Activated CD4-positive, alpha-beta T cell treated with anti-CD3 and anti-CD28 coated beads for 48 hours (primary cell): ENCODE measurements at places on chromosomes 12 and 14.

DNA sequence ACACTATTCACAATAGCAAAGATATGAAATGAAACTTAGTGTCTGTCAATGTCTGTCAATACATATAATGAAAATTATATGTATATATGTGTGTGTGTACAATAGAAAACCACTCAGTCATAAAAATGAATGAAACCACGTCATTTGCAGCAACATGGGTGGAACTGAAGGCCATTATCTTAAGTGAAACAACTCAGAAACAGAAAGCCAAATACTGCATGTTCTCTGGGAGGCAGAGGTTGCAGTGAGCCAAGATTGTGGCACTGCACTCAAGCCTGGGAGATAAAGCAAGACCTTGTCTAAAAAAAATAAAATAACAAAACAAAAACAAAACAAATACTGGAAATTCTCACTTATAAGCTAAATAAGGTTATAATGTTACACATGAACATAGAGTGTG is 16.7 kb upstream of the E2F7 start:
- DNase-seq, result no peak

DNA sequence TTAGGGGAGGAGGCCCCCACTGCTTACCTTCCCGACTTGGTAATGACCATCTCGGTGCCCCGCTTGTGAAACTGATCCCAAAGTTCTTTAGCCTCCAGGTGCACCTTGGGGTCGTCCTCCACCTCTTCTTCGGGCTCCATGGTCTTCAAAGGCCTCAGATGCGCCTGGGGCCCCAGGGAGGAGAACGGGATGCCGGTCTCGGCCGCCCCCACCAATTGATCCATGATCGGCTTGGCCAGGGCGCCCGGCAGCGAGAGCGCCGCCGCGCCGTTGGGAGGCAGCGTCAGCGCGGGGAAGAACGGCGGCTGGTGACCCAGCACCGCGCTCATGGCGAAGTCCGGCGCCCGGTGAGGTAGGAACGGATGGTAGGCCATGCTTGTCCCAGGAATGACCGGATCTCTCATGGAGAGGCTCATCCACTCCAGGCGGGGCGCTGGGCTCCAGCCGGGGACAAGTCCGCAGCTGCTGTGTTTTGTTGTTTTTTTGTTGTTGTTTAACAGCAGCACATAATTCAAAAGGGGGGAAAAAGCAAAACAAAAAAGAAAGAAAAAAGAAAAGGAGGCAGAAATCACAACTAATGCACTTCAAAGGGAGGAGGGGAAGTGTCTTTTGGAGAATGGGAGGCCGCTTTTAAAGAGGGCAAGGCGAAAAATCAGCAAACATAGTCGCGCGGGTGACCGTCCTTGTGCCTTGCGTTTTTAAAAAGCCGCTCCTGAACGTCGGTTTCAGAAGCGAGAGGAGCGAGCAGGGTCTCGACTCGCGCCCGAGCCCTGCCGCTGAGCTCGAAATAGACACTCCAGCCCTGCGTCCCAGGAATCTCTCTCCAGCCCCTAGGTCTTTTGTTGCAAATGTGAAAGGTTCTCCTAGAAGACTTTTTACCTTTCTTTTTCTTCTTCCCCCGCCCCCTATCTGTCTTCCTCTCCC is 928 bp downstream of the TBX3 start:
- no peak for DNase-seq

DNA sequence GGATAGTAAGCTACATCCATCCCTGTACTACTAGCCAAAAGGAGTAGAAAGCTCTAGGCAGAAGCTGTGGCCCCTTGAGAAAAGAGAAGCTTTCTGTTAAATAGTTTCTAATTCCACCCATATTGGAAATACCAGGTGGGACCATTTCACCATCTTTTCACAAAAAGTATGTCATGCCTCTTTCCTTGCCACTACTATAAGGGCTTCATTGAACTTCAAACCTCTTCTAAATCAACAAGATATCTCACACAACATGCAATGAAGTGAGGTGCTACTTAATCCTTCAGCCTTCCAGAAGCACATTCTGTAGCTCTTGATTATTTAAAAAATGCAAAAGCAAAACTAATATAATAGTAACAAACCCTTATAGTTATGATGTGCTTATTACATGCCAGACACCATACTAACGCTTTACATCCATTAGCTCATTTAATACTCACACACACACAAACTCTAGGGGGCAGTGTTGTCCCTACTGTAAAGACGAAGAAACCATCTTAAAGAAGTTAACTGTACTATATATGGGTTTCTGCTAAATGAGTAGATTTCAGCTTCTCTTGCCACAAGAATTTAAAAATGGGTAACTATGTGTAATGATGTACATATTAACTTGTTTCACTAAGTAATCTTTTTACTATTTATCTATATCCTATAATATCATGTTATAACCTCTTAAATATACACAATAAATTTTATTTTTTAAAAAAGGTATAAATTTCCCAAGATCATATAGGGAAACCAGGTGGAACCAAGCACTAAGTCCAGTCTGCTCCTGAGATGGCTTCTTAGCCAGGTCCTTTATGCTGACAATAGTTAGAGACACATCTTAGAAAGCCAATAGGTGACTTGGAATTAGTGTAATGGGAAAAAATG is 124.4 kb downstream of the RPS29 start:
- peak; percentile 68 for DNase-seq

DNA sequence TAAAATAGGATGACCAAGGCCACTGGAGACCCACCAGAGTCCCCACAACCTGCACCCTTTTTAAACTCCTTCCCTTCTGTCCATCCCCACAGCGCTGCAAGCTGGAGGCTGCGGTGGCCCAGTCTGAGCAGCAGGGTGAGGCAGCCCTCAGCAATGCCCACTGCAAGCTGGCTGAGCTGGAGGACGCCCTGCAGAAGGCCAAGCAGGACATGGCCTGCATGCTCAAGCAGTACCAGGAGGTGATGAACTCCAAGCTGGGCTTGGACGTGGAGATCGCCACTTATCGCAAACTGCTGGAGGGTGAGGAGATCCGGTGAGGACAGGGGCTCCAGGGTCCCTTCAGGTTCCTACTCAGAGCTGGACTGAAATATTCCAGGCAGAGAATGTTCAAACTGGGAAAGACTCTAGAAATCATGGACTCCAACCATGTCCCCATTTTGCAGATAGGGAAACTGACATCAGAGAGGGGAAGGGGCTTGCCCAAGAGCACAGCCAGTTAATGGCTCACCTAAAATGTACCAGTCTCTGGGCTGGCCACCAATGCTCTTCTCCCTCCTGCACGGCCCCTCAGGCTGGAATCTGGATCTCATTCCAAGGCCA is 17.2 kb downstream of the KRT85 start:
- no peak for DNase-seq

DNA sequence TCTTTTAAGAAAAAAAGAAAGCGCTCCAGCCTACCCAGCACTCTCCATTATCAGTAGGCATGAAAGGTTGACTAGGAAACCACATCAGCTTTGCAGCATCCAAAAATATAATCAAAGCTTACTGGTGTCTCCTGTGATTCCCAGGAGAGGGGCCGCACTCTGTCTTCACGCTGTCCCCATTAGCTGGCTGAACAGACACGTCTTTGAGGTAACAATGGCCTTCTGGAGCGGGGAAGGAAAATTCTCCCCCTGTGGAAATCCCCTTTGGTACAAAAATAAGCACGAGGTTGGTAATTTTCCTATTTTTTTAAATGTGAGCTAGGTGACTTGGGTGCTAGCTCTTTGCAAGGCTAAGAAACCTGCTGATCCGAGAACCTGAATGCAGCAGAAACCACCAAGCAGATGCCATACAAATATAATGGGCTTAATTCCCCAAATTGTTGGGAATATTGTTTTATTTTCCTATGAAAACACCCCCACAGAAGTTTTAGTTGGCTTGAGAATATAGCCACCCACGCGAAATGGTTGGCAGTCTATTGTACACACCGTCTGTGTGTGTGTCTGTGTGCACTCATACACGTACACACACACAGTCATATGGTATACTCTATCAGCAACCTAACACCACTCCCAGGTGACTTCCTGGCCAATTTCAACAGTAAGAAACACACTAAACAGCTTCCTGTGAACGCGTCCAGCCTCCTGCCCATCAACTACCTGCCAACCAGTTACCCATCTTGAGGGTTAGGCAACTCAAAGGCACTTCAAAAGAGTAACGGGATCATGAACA is 71.2 kb downstream of the KSR2 start:
- DNase-seq, result no peak

DNA sequence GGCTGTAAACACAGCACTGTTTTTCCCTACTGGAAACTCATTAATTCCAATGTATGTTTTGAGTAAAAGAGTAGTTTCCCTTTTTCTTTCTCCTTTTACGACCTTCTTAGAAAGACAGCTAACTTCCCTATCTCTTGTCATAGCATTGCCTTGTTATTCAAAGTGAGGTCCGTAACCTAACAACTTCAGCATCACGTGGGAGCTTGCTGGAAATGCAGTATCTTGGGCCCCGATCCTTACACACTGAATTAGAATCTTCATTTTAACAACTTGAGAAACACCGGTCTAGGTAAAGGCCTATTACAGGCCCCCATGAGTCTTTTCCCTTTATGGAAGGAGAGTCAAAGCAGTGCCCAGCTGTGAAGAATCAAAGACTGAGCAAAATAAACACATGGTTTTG is 230.7 kb upstream of the PRKD1 start:
- DNase-seq, result no peak

DNA sequence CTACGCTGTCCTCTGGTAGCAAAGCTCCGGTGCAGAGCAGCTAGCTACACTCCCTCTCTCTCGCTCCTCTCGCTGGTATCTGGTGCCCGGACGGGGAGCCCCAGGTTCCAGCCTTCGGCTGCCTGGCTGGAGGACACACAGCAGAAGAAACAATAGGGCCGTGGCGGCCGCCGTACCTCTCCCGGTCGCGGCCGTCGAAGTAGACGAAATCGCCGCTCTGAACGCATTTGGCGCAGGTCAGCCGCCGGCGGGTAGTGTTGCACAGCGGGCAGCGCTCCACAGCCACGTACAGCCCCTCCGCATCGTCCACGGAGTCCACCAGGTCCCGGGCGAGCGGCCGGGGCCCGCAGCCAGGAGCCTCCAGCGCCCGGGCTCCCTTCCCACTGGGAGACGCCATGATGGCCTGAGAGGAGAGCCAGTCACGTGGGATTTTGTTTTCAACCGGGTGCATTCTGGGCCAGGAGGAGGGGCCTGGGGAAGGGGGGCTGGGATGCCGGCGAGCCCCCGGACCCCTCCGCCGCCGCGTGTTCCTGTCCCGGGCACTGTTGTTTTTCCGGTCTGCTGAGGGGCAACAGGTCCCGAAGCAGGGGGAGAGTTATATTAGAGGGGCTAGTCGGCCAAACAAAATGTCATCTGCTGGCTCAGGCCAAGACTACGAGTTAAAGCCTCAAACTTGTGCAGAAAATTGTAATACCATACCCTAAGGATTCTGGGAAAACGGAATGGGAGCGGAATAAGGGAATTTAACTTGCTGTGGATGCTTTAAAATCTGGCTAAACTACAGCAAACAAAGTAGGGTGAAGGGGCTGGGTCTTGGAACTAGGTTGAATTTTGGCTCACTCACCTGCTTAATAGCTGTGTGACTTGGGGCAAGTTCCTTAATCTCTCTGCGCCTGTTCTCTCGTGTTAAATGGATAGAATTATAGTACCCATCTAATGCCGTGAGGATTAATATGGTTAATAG is at the start of gene ATG14:
Gene ATG14 (minus strand): TSS at position 405 of the 964 bp plus-strand sequence. CDS start 8 bp downstream, at position 397.
- peak; percentile 83 for DNase-seq

DNA sequence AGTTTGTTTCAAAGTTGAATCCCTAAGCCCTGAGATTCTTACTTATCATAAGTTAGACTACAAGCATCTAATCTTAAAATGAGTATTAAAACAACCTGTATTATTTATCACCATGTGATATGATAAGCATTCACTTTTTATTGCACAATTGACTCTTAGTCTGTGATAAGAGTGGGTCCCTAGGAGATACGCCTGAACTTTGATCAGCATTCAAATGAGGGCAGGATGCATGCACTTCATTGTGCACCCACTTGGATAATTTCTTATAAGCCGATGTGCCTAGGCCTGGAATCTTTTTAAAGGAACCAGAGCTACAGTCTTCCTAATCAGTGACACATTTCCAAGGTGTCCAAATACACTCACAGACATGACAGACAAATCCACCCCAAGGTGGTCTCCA is 31.4 kb upstream of the SPTLC2 start:
- DNase-seq, result no peak

DNA sequence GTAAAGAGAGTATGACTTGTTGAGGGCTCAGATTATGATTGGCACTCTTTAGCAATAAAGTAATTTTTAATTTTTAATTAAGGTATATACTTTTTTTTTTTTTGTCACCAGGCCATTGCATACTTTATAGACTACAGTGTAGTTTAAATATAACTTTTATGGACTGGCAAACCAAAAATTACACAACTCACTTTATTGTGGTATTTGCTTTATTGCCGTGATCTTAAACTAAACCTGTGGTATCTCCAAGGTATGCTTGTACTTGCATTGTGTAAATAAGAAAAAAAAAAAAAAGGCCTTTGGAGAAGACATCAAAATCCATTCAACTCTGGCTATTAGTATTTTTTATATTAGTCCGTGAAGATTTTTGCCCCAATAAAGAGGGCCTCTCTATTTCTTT is 646.7 kb upstream of the FOXG1 start:
- DNase-seq, result no peak

- no peak for DNase-seq
These were observed 219.7 kb downstream of the SLC25A21 start for GRCh38 chr14:36952689-36953088.

DNA sequence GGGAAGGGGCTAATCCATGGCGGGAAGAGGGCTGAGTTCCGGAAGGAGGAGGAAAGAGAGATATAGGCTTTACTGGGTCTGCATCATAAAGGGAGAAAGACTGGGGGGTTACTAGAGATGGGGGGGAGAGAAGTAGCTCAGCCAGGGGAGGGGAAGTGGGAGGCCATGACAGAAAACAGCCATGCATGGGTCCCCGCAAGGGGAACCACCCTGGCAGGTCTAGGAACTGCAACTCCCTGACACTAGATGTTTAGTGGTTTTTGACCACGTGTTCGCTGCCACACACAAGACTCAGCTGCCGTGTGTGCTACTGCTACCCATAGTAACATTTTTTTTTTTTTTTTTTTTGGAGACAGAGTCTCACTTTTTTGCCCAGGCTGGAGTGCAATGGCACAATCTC is 145.0 kb downstream of the RIMBP2 start:
- DNase-seq, result no peak

DNA sequence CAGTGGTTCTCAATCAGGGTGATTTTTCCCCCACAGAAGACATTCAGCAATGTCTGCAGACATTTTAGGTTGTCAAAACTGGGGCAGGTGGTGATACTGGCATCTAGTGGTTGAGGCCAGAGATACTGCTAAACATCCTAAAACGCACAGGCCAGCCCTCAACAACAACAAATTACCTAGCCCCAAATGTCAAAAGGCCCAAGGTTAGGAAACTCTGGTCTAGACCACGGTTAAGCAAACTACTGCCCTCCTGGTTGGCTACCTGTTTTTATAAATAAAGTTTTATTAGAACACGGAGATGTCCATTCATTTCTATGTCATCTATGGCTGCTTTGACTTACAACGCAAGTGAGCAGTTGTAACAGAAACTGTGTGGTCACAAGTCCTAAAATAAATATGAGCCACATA is 186.7 kb downstream of the EFCAB11 start:
- DNase-seq, result peak; percentile 74

- no peak for DNase-seq
These were observed 47.9 kb downstream of the PPP1R12A start for GRCh38 chr12:79886917-79887519.
